Activated T-cell treated with anti-CD3 and anti-CD28 coated beads, Interleukin-2, amount 50 U/mL, for 4 hours (primary cell): ENCODE measurements at places on chromosomes 11 and 22. TPM values are rescaled to one million over a fixed set of nuclear protein-coding genes. Genes with fewer than 3 reads are reported as not detected.

The MMP10 gene
- total RNA-seq: not detected

DNA sequence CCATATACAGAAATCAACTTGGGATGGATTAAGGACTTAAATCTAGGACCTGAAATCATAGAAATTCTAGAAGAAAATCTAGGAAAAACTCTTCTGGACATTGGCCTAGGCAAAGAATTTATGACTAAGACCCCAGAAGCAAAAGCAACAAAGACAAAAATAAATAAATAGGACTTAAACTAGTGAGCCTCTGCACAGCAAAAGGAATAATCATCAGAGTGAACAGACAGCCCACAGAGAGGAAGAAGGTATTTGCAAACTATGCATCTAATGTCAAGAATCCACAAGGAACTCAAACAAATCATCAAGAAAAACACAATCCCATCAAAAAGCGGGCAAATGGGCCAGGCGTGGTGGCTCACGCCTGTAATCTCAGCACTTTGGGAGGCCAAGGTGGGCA, 32.4 kb downstream of the TTC28 start:
- DNase-seq: no peak

DNA sequence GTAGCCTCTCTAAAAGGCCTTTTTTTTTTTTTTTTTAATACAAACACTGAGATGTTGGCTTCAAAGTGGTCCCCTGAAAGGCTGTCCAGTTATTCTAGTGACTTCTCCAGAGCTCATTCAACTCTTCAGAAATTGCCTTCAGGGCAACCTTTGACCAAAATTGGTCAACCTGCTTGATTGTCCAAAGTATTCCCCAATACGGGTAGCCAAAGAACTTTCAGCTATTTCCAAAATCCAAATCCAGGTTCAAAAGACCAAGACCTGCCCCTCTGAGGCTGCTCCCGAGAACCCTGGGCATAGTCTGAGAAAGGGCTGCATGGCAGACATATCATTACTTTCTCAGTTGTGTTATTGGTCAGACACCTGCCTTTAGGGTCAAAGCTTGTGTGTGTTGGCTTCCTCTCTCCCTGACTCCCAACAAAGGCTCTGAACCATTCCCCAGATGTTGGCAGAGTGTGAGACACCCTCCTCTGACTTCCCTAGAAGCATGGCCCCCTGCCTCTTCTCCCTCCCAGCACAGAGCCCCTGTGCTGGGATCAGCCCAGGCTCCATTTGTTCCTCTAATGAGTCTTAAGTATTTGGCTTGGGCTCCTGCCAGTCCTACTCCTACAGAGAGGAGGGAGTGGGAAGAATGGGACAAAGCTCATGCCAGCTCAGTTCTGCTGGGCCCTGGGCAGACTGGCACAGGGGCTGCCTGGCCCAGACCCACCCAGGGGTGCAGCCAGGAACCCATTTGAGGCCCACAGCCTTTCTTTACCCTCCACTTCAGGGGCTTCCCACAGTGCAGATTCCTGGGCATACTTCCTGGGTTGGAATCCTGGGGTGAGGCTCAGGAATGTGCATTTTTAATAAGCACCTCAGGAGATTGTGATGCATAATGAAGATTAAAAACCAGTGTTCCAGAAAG, 30.3 kb downstream of the TNKS1BP1 start:
- DNase-seq: no peak

DNA sequence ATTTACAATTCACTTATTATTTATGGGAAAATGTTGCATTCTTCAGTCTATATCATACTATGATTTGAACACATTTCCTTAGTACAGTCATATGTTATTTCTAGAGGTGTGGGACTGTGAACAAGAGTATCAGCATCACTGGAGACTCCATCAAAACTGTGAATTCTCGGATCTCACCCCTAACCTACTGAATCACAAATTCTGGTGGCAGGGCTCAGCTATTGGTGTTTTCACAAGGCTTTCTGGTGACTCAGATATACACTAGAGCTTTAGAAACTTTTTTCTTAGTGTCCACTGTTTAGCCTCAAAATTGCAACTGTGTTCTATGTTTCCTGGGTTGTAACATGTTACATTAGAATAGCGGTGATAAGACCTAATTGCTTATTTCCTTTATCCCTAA, 352.9 kb upstream of the DDI1 start:
- no peak for DNase-seq

DNA sequence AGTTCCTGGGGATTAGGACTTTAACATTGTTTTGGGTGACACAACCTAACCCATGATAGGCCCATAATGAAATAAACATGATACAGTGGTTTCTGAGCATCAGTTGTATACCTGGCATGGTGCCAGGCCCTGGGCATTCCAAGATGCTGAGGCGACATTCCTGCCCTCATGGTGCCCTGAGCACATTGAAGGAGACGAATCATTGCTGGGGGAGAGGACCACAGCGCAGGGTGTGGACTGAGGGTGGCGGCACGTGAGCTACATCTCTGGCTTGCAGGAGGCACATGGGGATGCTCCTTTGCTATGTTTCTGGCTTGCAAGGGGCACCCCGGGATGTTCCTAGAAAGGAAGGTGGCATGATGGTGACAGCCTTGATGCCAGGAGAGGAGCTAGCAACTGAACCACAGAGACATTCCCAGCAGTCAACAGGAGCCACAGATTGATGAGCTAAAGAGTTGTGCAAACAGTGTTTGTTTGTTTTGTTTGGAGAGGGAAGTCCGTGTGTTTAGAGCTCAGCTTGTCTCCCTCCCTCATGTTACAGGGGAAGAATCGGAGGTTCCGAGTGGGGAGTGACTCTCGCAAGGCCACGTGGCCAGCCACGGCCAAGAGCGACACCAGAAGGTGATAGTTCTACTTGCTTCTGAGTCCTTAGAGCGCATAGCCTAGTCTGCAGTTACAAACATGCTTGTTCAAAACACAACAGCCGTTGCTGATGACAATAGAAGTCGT, 106.4 kb downstream of the MIAT start:
- DNase-seq: no peak
